ENCODE measurements at places on chromosomes 3 and 15.

GRCh38 chr3:111227216-111227615 lies 155.6 kb downstream of the NECTIN3 start:
- DNase-seq: peak; percentile 65

GRCh38 chr15:68512598-68512997 lies 66.2 kb upstream of the CORO2B start:
- DNase-seq: no peak

DNA sequence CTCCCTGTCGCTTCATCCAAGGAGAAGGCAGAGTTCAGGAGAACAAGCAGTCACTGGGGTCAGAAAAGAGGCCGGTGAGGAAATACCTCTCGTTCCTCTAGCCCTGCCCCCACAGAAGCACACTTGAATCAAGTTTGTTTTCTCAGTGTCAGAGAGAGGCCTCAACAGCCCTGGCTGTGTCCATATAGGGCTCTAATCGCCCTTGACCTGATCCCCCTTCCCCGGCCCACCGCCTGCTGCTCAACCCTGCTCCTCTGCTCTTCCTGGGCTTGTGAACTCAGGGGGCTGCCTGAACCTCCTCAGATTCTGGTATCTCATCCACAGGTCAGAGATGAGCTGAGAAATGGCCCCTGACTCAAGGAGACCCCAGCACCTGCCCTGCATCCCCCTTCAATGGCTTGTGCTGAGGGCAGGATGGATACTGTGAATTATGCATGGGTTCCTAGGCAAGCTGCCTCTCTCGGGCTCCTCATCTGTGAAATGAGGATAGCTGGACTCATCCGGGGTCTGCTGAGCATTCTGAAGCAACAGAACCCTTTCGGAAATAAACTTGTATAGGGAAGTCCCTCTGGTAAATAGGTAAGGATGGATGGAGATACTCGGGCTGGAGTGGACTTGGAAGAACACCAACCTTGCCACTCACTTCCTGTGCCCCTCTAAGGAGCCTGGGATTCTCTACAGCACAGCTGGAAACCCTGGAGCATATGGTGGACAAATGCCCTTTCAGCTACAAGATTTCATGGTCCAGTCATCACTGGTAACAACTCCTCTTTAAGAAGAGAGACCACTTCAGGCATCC lies 147.5 kb downstream of the STT3B start:
- DNase-seq: peak; percentile 46

DNA sequence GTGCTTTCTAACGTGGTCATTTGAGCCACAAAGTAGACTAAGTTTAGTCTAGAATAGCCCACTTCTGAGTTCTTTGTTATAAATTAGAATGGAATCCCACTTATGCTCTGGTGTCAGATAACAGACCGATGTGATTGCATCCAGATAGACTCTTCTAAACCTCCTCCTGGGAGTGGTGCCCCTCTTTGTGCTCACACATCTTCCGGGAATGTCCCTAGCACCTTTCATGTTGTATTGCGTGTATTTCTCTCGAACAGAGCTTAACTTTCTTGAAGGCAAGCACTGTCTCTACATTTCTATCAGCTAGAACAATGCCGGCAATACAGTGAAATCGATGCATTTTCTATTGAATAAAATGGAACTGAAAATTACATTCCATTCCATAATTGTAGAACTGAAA lies 23.0 kb downstream of the CP start:
- DNase-seq: peak; percentile 73

- no peak for DNase-seq
Measured at GRCh38 chr3:33317963-33318709, 40.9 kb downstream of the FBXL2 start.

DNA sequence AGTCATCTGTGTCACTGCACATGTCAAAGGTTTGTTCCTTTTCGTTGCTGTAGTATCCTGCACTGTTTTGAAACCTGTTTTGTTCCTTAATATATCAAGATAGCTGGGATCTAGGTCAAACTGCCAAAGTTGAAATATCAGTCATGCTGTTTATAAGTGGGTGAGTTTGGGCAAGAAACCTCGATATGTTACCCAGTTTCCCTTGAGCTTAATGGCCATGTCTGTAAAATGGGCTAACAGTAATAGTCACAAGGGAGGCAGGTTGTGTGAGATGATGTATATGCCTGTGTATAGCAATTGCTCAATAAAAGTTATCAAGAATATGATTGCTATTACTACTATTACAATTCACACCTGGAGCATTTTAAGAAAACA lies 57.1 kb downstream of the BHLHE40 start:
- DNase-seq: no peak

- peak; percentile 68 for DNase-seq
Measured at GRCh38 chr15:96264801-96265515, 65.5 kb upstream of the NR2F2 start.

DNA sequence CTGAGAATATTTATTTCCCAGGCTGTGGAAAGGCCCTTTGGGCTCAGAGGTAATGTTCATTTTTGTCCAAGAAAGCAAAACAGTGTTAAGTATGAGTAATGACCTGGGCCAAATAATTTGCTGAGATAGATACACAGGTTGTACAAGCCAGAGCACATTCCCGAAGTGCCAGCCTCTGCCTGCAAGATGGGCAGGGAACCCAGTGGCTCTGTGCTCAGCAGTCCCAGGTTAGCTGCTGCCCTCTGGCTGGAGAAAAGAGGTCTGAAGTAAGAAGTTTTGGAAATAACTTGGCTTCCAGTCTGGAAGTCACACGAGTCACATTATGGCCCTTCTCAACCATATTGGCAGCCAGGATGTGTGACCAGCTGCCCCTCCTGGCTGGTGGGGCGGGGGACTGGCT lies 20.2 kb downstream of the MYZAP start:
- DNase-seq: peak; percentile 10

DNA sequence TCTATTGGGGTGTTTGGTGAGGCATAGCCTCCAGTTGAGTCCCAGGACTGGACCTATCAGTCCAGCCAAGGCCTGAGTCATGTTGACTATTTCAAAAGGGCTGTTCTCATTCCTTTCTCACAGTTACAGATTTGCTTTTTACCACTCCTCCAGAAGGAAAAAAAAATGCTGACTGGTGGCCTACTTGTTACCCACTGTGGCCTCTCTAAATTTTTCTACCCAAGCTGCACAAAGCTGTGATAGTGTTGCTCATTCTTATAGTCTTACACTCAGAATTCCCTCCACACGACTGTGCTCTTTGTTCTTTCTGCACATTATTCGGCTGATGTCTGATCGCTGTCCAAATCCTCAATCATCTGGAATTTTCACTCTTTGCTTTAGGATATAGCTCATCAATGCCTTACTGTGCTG lies 1142.2 kb downstream of the IGSF11 start:
- peak; percentile 41 for DNase-seq

DNA sequence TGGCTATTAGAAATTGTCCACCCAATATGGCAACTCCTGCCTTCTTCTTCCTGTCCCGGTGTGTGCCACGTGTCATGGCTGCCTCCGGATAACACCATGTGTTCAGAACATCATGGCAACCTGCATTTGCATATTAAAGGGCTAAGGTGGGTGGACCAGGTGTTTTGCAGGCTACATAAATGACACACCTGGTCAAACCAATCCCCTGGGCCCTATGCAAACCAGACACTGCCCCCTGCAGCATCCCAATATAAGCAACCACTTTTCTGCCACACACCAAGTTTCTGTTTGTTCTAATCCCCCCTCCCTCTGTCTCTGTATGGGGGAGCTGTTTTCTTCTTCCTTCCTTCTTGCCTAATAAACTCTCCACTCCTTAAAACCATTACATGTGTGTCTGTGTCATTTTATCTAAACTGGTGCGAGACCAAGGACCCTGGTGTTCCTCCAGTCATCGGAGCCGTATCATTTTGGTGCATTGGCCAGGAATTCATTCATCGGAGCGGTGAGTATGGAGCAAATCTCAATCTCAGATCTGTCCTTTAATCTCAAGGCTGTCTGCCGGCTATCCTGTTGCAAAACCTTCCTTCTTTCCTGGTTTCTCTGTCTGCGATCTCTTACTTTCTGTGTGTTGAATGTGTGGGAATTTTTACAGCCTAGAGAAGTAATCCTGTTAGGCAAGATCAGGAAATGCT lies 44.5 kb downstream of the NCEH1 start:
- DNase-seq: peak; percentile 51
